ENCODE measurements at places on chromosomes 11 and 22.

GRCh38 chr11:111253131-111253530 lies 7.6 kb downstream of the POU2AF2 start:
- ATAC-seq: no peak

DNA sequence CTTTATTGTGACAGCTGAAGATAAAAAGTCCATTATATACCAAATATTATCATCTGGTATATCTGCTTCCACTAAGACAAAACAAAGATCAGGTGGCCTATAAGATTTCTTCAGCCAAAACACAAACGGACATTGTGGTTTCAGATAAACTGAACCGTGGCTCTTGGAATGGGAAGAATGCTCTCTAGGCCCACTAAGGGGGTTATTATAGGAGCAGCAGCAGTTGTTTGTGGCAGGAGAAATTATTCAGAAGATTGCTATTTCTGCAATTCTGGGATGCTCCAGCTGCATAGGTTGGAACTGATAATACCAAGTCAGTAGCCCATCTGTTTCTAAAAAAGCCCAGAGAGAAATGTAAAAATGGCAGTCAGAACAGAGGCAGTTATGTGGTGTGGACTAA lies 145.3 kb downstream of the NCAM1 start:
- ATAC-seq: peak; percentile 96

DNA sequence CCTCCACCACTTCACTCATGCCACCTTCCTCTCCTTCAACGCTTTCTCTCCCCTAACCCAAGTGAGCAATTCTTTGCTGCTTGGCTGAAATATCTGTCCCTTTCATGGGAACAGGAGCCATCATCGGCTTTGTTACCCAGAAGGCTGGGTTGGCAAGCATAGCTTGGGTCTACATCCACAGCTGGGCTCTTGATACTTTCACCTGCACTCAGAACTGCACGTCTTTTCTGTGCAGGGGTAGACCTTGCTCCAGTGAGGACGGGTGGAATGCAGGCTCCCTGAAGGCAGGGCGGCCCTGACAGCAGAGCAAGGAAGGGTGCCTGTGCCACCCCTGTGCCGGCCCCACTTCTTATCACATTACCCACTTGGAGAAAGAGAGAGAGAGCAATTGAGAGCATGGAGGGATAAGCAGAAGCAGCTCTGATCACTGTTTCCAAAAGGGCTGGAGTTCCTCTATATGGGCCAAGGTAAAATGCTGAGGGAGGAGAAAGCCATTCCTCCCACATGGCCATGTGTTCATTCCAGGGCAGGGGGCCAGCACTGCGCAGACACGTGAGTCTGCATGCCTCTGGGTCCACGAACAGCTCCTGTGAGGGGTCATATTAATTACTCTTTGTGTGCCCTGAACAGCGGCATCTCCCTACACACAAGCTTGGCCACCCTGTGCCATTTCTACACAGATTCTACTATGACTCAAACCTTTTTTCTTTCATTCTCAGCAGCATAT lies 181.8 kb downstream of the BUD13 start:
- no peak for ATAC-seq

GRCh38 chr22:29719899-29720645 lies at the start of gene CABP7:
TSS of gene CABP7 (plus strand) at chr22:29720003. CDS start at chr22:29720425, 422 bp downstream.
- ATAC-seq: no peak

- ATAC-seq: peak; percentile 27
Observed at GRCh38 chr22:28230671-28231070, 311.6 kb upstream of the PITPNB start.

Measured in SK-N-SH treated with all-trans-retinoic acid at 6 μM for 48 hours (cell line).